H1 (cell line): ENCODE measurements at places on chromosomes 2 and 18.

- DNase-seq: no peak
Measured at GRCh38 chr18:2903006-2903405, 56.2 kb downstream of the EMILIN2 start.

- DNase-seq: no peak
Measured at GRCh38 chr18:23574611-23575308, 11.5 kb downstream of the NPC1 start.

- no peak for DNase-seq
Measured at GRCh38 chr2:62570861-62571698, 65.1 kb upstream of the TMEM17 start.

DNA sequence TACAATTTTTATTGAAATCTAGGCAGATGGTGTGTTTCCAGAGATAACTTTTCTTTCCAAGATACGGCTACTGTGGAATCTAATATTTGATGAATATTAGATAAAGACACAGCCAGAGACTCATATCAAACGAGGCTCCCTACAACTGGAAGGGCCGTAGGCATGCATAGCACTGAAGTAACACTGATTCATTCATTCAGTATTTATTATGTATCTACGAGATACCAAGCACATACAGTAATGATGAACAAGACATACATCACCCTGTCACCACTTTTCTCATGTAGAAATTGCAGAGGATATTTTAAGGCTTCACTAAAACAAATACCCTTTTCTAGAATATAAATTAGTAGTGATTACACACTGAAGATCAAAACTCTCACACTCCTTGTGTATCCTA lies 74.5 kb downstream of the KCTD18 start:
- no peak for DNase-seq

DNA sequence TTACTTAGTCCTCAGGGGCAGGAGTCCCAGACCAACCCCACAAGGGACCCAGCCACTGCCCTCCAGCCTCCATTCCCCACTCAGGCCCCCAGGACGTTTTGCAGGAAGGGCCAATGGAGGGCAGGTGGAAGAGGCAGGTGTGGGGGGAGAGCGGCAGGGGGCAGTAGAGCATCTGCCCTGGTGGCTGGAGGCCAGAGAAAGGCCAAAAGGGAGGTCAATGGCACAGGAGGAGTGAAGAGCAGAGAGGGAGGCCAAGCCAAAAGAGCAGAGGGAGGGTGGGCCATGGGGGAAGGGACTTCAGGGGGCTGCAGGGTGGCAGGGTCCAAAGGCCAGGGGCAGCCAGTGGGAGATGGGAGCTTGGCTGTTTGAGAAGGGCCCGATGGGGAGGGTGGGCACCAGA lies 17.3 kb upstream of the GPR55 start:
- DNase-seq: no peak

DNA sequence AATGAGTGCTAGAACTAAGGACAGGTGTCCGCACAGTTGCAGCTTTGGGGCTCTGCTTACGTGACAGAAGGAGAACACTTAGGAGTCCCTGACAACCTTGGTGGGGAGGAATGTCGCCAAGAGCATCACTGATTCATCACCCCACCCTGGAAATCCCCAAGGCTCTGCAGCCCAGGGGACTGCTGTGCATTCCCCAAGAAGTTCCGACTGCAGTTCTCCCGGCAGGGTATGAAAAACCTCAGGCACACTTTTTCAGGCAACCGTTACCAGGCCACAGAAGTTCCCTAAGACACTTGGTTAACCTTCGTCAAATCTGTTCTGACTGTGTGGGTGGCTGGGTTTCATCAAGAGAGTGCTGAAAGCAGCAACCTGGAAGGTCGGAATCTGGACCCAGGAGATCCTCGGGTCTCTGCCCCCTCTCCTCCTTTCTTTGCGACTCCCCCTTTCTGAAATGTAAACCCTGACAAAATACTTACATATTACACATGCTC lies 192.1 kb upstream of the CXCR4 start:
- no peak for DNase-seq

GRCh38 chr2:98454073-98454472 lies 9.4 kb downstream of the INPP4A start:
- DNase-seq: no peak

DNA sequence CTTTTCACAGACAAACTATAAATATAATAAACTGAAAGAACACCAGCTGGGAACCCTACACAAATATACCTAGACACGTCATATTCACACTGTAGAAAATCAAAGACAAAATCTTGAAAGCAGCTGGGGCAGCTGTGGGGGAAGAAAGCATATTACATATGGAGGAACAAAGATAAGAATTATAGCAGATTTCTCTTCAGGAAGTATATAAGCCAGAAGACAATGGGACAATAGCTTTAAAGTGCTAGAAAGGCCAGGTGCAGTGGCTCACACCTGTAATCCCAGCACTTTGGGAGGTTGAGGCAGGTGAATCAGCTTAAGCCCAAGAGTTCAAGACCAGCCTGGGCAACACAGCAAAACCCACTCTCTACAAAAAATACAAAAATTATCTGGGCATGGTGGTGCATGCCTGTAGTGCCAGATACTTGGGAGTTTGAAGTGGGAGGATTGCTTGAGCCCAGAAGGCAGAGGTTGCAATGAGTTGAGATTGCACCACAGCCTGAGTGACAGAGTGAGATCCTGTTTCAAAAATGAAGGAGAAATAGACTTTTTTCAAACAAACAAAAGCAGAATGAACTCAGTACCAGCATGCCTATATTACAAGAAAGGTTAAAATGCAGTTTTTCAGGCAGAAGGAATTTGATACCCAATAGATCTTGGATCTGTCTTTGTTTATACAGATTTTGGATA lies 26.8 kb upstream of the ERCC3 start:
- no peak for DNase-seq

DNA sequence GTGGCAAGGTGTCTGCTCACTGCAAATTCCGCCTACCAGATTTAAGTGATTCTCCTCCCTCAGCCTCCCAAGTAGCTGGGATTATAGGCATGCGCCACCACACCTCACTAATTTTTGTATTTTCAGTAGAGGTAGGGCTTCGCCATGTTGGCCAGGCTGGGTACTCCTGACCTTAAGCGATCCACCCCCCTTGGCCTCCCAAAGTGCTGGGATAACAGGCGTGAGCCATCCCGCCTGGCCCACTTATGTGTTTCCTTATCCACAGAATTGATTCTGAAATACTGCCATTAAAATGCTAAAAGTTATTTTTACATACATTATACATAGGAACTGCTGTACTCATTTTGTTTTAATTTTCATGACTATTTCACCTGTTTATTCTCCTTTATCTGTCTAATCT lies 529.7 kb upstream of the CDH7 start:
- no peak for DNase-seq

DNA sequence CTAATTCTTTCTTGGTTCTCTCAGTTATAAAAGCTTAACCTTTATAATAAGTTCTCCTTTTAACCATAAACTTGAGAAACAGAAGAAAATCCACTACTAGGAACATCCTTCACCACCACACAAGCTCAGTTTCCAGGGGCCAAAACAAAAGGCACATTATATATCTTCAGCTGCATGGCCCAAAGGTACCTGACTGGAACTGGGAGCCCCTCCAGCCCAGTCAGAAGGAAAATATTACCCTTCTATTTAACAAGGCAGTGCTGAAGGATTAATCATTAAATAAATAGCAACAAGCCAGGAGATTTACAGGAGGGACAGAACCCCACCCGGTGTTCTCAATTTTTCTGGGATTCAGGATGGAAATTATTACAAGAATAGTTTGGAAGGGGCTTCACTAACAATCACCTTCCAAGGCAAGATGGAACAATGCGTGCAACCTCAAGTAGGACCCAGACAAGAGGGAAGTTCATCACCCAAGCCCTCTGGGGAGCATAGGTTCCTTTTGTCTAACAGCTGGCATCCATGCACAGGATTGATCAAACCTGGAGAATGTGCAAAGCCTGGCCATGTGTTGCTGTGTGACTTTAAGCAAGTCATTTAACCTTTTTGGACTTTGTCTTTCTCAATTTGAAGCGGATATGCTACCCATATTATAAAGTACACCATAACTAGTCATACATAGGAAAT lies 159.6 kb upstream of the SETBP1 start:
- DNase-seq: no peak

- no peak for DNase-seq
Measured at GRCh38 chr2:20568501-20569463, 82.1 kb downstream of the HS1BP3 start.

DNA sequence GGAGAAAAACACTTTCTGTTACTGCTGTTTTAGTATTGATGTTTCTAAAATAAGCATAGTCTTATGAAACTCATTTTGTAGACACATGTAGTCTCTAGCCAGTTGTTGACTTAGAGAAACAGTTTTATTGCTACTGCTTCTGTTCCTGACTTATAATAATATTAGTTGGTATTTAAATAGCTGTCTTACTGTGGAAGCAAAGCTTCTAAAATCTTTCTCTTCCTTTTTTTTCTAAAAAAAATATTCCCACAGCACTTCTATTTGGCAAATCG lies 121.8 kb downstream of the MTX2 start:
- no peak for DNase-seq

DNA sequence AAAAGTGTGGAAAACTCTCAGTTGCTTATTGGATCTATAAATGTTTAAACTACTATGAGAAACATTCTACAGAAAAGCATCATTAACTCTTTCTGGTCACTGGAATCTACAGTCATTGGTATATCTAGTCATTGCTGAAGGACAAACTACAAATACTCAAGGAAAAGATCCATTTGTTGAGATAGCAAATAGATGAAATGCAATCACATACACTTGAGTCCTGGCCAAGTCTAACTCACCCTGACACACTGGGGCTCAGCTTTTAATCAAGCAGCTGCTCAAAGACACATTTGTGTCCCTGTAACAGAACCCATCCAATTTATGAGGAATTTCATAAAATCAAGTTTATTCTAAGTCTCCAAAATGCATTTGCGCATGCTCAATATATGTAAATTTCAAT lies 68.7 kb downstream of the CDH2 start:
- no peak for DNase-seq

DNA sequence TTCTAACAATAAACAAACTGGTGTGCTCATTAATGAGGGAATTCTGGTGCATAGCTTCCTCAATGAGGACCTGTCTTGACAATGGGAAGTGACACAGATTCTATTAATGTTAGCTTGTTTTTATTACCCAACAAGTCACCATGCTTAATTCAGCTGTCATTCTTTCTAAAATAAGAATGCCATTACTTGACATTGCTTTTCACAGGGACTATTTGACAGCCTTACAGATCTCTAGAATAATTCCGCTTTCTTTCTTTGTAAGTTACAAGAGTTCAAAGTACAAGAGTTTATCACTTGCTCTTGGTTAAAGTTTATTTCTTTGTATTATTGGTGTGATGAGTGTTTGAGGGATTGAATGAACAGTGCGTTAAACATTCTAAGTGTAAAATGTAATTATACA lies 127.0 kb upstream of the COL5A2 start:
- no peak for DNase-seq

- DNase-seq: no peak
Measured at GRCh38 chr18:48360376-48361021, 48.7 kb downstream of the ZBTB7C start.

DNA sequence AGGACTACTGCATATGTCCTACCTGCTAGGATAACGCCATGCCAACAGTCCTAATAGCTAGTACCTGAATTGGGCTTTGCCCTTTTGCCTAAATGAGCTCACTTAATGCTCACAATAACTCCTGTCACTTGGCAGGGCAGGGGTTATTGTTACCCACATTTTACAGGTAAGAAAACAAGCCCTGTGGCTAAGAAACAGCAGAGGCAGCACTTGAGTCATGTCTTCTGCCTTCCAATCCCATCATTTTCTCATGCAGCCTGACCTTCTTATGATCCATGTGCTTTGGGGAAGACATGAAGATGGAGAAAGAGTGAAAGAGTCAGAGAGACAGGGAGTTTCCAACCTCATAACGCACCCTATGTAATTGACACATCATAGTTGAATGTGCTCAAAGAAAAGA lies 33.6 kb upstream of the LPIN1 start:
- no peak for DNase-seq

DNA sequence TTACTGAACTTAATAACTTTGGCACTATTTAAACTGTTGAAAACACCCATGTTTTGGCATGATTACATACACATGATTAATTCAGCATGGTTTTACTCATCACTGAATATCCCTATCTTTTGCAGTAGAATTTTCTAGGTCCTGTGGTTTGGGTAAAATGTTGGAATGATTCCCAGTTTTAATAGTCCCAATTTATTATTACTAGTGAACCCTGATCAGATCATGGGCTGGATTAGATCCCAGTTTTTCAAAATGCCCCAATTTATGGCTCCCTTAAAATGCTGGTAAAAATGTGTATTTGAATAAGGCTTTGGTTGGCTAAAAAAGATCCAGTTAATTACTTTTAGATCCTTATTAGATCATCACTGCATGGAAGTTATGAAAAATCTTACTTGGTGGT lies 273.6 kb upstream of the NRP2 start:
- no peak for DNase-seq

- DNase-seq: no peak
Measured at GRCh38 chr18:8003878-8004675, 437.0 kb downstream of the PTPRM start.

- DNase-seq: no peak
Measured at GRCh38 chr2:128421861-128422311, 103.2 kb upstream of the HS6ST1 start.

- no peak for DNase-seq
Measured at GRCh38 chr2:226121046-226121738, 678.4 kb downstream of the IRS1 start.
